Stimulated activated CD8-positive, alpha-beta memory T cell treated with anti-CD3 and anti-CD28 coated beads, Interleukin-7, amount 100 ng/mL, for 1 hour (primary cell): ENCODE measurements at places on chromosomes 13 and 19.

DNA sequence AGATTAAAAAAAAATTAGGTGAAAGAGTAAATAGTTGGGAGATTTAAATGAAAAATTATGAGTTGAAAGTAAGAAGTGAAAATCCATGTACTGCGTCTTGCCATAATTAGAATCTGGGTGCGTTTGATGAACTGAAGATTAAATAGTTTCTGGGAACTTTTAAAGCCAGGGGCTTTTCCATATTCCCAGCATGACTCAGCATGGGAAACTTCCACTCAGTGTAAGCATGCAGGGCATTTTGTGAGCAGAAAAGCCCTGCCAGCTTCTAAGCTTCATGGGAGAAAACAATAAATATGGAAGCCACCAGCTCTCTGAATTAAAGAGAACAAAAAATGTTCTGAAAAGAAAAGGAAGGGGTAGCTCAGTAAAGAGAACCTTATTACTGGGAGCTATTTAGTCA, 62.0 kb upstream of the EDNRB start:
- DNase-seq, result no peak

DNA sequence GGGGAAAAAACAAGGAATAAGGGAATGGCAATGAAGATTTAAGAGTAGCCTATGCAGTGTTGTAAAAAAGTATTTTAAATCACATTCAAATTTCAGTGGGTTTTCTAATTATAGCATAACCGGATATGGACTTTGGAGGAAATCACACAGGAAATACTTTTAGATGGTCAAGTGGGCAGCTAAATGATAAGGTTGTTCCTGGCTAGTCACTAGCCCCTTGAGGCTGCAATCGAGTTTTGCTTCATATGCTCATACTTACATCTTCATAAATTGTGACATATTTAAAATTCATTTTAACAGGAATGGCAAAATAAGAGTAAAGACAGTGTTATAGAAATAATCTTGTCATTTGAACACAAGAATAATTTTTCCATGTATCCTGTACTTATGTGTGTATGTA, 88.9 kb downstream of the WDFY2 start:
- DNase-seq, result no peak

DNA sequence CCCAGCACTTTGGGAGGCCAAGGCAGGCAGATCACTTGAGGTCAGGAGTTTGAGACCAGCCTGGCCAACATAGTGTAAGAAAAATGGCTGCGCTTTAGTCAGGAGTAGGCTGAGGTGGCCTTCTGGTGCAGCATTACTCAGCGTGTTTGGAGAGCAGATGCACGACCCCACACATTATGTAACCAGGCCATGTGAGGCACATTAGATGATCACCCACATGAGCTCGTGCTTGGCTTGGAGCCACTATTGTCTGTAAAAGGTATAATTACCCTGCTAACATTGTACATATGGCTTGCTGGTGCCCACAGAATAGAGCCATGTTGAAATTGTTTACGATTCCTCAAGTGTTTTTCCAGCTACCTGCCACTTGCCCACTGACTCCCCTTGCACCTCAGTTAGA, 24.0 kb upstream of the SCEL start:
- DNase-seq, result no peak

- no peak for DNase-seq
Observed at GRCh38 chr19:48568345-48568886, 16.4 kb downstream of the SULT2B1 start.

DNA sequence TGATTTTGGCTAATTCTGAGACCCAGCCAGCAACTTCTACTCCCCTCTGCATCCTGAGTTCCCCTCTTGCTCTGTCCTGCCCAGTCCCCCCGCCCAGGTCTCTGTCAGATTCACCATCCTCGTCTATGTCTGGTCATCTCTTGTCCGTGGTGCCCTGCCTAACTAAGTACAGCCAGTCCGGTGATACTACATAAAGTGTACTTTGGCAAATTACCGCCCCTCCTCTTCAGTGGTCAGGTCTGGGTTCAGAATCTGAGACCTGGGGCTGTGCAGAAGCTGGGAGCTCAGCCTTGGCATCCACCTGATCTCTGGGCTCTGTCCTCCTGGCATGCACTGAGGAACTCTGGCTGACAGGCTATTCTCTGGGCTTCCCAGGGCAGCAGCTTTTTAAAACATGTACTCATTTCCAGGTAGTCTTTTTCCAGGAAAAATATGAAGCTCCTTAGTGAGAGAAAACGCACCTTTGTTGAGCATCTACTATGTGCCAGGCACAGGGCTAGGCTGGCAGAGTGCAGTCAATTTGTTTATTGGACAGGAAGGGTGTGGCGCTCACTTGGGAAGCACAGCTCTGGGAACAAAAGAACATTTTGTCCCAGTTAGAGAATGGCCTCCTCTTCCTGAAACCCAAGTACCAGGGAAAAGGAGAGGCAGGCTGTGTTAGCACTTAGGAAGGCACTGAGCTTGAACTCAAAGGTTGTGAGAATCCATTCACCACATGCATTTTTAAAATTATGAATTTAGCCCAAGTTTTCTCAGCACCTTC, 88.9 kb downstream of the TSHZ3 start:
- no peak for DNase-seq
